ENCODE measurements at places on chromosomes 6 and 20. TPM values are rescaled to one million over a fixed set of nuclear protein-coding genes. Genes with fewer than 3 reads are reported as not detected.

Gene PDYN
- total RNA-seq, result not detected

Gene NDRG3
- total RNA-seq, result 36.0 TPM

Gene CALHM4
- not detected for total RNA-seq

Gene HLA-B
- 35.3 TPM for total RNA-seq

Gene HSPA1L
- 0.55 TPM for total RNA-seq

Gene CLDN20
- not detected for total RNA-seq

Gene TENT5A
- total RNA-seq, result 15.4 TPM

Gene IPCEF1
- total RNA-seq, result not detected

Gene SLC22A7
- 22.6 TPM for total RNA-seq

Gene ARMC12
- total RNA-seq, result not detected

Gene CGAS
- total RNA-seq, result not detected

Gene SLC2A4RG
- 91.4 TPM for total RNA-seq

Gene CDH26
- total RNA-seq, result 0.45 TPM

Gene KCNK15
- not detected for total RNA-seq
